Ureter (tissue), 1 donor: ENCODE measurements at places on chromosomes 11 and 22. TPM values are rescaled to one million over a fixed set of nuclear protein-coding genes. Genes with fewer than 3 reads are reported as not detected.

DNA sequence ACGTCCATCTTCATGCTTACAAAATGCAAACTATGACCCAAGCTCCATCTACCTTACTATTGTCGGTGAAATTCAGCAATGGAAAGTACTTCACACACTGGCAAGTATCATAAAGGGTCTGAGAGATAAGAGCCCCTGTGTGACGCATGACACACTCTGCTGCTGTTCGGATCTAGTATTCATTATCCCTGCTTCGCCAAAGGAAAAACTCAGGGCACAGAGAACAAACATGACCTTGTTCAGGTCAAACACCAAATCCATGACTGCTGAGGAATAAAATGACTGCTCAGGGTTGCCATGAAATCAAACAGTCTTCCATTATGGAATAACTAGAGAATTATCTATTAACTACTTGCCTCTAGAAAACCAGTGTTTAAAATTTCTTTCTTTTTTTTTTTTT, 73.0 kb downstream of the MICAL3 start:
- DNase-seq = no peak

The COX8A gene
- 291 TPM for total RNA-seq

The NOX4 gene
- 1.6 TPM for total RNA-seq

- no peak for DNase-seq
Measured at GRCh38 chr11:10283991-10284390, 10.0 kb downstream of the SBF2 start.

DNA sequence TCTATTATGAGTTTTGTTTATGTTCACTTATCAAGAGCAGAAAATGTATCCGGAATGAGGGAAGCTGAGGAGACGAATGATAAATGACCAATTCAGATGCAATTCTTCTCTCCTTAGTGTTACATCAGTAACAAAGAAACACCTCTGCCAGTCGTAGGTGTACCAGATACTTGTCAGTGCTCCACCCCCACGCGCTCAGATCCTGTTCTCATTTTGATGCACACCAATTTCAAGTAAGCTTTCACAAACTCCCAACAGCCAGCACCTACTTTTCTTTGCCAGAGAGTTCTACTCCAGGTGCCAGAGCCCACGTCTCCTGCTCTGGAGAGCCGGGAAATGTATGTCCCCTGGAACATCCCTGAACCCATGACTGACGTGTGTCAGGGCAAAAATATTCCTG, 43.7 kb downstream of the OR8B12 start:
- DNase-seq = no peak

- no peak for DNase-seq
Measured at GRCh38 chr11:2307501-2308331, 5.9 kb downstream of the TSPAN32 start.

DNA sequence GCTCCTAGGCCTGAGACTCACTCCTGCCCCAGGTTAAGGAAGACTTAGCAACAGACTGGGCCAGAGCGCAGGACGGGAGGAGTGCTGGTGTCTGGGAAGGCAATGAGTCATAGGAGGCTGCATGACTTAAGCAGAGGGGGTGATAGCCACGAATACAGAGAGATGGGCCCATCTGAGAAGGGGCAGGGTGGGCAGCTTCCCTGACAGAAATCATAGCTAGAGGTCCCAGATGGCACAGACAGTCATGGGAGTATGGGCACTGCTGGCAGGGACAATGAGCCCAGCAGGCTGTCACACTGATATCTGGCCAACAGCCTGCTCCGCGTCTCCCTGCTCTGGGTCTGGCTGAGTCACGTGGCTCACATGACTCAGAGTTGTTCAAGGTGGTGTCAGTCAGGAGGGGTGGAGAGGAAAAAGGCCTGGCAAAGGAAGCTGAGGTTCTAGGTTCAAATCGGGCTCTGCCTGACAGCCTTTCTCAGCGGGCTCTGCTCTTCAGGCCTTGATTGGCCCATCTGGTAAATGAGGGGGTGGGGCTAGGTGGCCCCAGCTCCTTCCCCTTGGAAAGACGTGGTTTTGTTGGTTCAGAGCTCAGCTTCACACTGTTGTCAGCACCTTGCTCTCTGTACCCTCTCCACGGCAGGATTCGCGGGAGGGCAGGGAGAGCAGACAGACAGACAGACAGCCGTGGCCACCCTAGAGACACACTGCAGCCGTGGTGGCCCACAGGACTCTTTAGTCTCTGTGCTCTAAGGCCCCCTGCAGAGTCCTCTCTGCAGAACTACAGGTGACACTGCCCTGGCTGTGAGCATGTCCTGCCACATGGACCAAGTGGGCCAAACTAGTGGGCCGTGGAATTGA, 47.8 kb downstream of the DBX1 start:
- DNase-seq = peak; percentile 86

The SYT9 gene
- 0.60 TPM for total RNA-seq

GRCh38 chr11:57287884-57288283, 36.9 kb downstream of the TNKS1BP1 start:
- DNase-seq = no peak

DNA sequence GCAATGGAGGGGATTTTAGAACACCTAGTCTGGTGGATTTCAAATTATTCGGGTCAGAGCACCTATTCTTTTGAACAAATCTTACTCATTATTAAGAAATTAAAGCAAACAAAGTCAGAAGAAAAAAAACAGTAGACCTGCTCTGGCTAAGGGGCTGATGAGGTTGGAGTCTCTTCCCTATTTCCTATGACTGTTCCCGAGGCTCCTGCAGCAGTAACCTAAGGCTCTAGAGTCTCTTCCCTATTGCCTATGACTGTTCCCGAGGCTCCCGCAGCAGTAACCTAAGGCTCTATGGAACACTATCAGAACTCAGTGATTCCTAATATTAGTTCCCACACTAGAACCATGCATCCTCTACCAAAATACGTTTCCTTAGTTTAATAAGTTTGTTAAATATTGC, 607.9 kb downstream of the NTM start:
- no peak for DNase-seq

GRCh38 chr22:24737582-24737981, 36.9 kb downstream of the PIWIL3 start:
- no peak for DNase-seq

DNA sequence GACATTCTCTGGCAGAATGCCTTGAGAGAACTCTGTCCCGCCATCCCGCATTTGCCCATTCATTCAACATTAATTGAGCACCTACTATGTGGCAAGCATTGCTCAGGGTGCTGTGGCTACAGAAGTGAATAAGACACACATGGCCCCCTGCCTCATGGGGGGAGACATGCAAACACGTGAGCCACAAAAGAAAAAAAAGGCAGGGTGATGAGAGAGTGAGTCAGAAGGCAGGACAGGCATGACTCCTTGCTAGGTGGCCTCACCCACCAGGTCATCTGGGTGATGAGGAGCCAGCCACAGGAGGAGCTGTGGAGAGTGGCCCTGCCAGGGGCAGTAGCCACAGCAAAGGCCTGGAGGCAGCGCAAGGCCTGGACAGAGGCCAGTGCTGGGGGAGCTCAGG, 4.9 kb downstream of the CHRM4 start:
- DNase-seq = no peak

- DNase-seq = no peak
Measured at GRCh38 chr11:118610225-118610772, 2.9 kb downstream of the PHLDB1 start.

The AP5B1 gene
- total RNA-seq = 13.5 TPM

- no peak for DNase-seq
Measured at GRCh38 chr22:41366323-41367029, 15.3 kb upstream of the TEF start.

The SLC17A6 gene
- total RNA-seq = not detected

DNA sequence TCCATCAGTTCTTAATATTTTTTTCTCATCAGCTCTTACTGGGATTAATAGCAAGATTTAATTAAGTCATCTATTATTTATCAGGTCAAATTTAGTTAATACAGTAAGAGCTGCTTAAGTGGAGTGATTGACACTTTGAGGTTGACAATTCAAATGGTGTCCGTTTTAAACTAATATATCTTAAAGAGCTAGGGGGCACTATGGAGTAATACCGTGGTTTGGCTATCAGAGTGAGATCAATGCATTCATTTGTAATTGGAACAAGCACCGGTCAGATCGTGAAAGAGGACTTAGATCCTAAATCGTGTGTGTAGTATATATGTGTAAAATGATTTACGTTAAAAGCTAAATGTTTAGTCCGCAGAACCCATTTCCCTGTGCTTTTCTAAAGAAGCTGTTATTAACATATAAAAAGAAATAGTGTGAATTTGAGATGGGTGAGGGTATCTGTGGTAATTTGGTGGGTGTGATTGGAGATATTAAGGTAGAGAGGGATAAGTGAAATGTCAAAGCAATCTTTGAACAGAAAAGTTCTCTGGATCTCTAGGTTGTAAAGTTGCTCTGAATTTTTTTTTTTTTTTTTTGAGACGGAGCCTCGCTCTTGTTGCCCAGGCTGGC, 2.3 kb downstream of the SIK2 start:
- no peak for DNase-seq
